Effector memory CD4-positive, alpha-beta T cell (primary cell): ENCODE measurements at places on chromosomes 12 and 14.

DNA sequence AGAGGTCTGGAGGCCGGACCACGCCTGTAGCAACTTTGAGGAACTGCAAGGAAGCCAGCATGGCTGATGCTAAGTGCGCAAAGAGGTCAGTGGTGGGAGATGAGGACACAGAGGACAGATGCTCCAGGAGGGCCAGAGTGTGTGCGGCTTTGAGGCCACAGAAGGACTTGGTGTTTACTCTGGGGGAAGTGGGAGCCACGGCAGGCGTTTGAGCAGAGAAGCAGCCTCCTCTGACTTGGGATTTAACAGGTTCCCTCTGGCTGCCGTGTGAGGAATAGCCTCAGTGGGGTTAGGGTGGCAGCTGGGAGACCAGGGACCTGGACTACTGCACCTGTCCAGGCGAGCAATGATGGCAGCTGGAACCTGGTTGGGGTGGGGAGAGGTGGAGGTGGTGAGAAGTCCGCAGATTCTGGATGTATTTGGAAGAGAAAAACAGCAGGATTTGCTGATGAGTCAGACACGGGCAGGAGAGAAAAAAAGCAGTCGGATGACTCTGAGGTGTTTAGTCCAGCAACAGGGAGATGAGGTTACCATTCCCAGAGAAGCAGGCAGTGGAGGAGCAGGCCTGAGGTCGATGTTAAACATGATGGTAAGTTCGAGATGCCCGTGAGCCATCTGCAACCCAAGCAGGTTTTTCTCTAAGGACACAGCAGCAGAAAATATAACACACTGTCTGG lies 143.5 kb downstream of the SCARB1 start:
- DNase-seq: no peak
- no peaks in the 10 kb centered on the region for H3K4me1 ChIP-seq
- no peak overlapping the region for H3K27ac ChIP-seq
- no peak overlapping the region for H3K4me3 ChIP-seq
- H3K36me3 ChIP-seq: no peaks in the 10 kb centered on the region

GRCh38 chr12:14148489-14149270 lies 167.3 kb upstream of the GRIN2B start:
- no peaks in the 10 kb centered on the region for H3K36me3 ChIP-seq
- H3K4me3 ChIP-seq: no peak overlapping the region
- H3K4me1 ChIP-seq: no peaks in the 10 kb centered on the region
- no peak overlapping the region for H3K27ac ChIP-seq

GRCh38 chr12:69070319-69071090 lies 137.5 kb upstream of the CPM start:
- no peaks in the 10 kb centered on the region for H3K27me3 ChIP-seq
- H3K27ac ChIP-seq: no peak overlapping the region
- peak; percentile 7 for DNase-seq
- no peak overlapping the region for H3K4me3 ChIP-seq
- no peaks in the 10 kb centered on the region for H3K4me1 ChIP-seq

GRCh38 chr12:70648831-70649230 lies 11.6 kb upstream of the PTPRB start:
- no peak for DNase-seq
- H3K27me3 ChIP-seq: no peaks in the 10 kb centered on the region
- H3K4me1 ChIP-seq: no peaks in the 10 kb centered on the region
- no peaks in the 10 kb centered on the region for H3K36me3 ChIP-seq
- no peak overlapping the region for H3K27ac ChIP-seq
- no peak overlapping the region for H3K4me3 ChIP-seq

GRCh38 chr14:102827716-102828115 lies 50.5 kb downstream of the TRAF3 start:
- H3K4me1 ChIP-seq: no peaks in the 10 kb centered on the region
- no peak for DNase-seq
- no peak overlapping the region for H3K27ac ChIP-seq
- no peak overlapping the region for H3K4me3 ChIP-seq
- H3K27me3 ChIP-seq: no peaks in the 10 kb centered on the region

DNA sequence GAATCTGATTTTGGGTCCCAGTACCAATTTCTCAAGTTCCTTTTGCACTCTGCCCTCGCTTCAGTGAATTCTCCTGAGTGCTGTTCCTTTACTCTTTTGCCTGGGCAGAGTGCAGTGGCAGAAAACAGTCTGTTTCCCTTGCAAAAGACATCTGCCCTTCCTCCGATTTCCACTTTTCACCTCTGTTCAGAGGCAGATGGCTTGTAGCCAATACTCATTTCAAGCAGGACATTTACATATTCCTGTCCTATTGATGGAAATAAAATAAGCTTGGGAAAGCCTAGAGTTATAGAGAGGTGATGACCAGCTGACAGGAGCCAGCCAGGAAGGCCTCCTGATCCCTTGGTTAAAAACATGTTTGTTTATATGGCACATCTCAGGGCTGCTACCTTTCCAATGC lies 111.0 kb downstream of the SLC8A3 start:
- no peaks in the 10 kb centered on the region for H3K27me3 ChIP-seq
- no peak overlapping the region for H3K4me3 ChIP-seq
- H3K27ac ChIP-seq: no peak overlapping the region
- DNase-seq: no peak
- H3K36me3 ChIP-seq: no peaks in the 10 kb centered on the region
